ENCODE measurements at places on chromosomes 6 and 20.

DNA sequence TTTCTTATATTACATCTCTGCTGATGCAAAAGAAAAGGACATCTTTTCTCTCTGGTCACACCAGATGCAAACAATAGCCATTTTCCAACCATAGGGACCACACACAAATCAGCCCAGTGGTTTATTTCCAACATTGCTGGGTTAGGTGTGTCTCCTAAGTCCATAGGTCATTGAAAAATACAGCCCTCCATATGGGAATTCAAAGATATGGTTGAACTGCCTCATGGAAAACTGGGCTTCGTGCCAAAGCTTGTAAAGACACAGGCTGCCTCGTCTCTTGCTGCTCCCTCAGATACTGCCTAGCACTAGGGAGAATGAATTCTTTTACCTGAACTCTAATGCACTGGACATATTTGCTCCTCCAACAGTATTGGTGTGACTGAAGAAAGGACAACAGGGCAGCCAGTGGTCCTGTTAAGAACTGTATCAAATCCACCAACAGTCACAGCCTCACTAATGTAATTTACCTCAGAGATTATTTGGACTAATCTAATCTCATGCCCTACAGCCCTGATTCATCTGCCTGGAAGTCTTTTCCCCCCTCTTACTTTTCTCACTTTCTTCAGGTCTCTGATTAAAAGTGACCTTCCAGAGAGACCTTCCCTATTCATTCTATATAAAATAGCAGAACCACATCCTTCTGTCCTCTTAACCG, 48.3 kb upstream of the TBC1D32 start:
- DNase-seq: no peak

DNA sequence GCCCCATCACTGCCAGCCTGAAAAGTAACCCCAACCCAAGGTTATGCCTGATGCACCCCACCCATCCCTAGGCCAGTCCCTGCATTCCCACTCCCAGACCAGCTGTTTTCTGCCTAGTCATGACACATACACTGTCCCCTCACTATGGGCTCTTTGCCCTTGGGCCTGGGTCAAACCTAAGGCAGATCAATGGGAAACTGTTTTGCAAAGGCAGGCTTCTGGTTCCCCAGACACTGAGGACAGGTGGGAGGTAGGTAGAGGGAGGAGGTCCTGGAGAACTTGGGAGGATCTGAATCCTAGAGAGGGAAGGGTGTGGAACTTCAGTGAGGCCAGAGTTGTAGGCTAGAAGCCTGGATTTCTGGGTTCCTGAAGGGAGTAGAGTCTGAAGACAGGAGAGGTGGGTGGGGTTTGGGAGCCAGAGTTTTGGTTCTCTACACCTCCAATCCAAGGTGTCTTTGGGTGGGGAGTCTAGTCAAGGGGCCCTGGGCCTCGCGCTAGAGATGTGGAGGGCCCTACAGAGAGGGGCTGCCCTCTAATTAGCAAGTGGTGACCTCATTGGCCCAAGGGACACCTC, 2.0 kb downstream of the CLIC1 start:
- no peak for DNase-seq

DNA sequence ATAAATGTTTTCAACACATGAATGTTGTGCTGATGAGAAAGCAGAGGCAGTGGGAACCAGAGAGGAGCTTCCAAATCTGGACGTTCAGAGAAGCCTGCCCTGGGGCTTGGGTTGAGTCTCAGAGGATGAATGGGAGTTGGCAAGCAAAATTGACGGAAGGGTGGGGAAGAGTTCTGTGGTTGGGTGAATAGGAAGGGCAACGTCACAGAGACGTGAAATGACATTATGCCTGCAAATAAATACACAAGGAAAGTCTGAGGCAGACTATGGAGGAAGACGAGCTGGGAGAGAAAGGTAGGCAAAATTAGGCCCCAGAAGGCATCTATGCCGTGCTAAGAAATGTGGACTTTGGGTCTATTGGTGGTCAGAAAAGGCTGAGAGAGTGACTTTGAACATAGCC, 25.2 kb upstream of the SGK1 start:
- DNase-seq: no peak

DNA sequence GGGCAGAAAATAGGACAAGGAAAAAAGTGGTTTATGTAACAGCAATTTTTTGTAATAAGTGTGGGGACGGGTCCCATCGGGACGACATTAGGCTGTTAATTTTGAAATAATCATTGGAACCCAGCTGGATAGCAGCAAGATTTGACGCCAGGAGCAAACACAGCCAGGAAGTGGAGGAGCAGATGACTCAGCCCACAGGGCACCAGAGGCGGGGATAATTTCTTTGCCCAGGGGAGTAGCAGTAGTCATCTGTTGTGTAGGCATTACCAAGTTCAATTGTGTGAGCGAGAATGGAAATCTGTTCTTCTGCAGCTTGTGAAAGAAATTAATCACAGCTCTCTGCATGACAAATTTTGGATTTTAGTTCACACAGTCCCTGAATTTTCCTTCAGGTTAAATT, 22.6 kb upstream of the RIN2 start:
- DNase-seq: no peak

- no peak for DNase-seq
Measured at GRCh38 chr20:4083098-4083865, 67.9 kb upstream of the RNF24 start.

DNA sequence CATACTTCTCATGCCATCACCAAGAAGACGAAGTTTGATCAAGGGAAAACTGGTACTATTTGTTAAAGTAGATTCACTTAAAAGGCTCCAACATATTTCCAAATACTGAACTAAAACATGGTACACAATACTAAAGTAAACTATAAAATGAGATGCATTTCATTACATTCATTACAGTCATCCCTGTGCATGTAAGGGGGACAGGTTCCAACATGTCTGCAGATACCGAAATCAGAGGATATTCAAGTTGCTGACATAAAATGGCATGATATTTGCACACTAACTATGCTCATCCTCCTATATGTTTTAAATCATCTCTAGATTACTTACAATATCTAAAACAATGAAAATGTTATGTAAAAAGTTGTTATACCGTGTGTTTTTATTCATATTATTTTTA, 893.9 kb upstream of the MANEA start:
- no peak for DNase-seq

DNA sequence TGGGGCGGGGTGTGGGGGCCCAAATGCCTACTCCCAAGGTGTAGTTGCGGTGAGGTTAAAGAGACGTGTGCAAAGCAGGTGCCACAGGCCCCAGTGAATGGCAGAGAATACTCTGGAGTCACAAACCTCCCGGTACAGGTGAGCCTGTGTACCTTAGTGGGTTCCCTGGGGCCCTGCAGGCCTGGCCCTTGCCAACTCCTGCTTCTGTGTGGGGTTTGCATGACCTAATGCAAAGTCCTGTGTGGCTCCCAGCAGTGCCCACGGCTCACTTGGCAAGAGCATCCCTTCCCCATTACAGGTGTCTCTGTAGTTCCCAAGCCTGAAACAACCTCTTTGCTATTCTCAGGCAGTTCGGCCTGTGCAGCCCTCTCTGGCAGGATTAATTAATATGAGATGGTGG, 17.5 kb downstream of the SPDEF start:
- no peak for DNase-seq

DNA sequence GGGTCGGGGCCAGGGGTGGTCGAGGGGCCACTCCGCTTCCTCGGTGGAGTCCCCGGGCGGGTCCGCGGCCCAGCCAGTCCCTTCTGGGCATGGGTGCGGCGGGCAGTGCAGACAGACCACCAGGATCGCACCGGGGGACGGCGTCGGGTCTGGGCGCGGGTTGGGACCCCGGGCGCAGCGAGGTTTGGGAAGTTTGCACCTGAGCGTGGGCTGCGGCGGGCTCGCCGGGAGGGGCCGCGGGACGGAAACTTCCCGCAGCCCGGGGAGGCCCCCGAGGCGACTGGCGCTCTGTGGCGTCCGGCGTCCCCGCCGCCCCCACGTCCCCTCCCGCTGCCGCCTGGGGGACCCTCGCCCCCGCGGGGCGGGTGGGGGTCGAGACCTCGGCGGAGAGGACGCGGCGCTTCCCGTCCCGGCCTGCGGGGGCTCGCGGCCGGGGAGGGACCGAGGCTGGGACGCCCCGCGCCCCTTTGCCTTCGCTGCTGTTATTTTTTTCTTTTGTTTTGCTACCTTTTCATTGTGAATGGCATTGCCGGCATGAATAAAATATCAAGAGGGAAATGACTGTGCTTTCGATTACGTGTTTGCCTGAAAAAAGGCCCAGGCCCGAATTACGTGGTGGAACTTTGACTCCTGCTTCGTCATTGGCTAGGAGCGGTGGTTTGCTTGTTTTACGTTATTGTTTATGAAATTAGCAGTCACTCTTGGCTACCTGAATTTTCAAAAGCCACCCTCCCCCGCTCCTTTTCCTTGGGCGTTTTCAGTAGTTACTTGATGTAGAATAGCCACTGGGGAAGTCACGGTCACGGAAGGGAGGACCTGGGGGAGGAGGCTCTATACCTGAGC, 703 bp downstream of the SNX9 start:
- DNase-seq: peak; percentile 71

DNA sequence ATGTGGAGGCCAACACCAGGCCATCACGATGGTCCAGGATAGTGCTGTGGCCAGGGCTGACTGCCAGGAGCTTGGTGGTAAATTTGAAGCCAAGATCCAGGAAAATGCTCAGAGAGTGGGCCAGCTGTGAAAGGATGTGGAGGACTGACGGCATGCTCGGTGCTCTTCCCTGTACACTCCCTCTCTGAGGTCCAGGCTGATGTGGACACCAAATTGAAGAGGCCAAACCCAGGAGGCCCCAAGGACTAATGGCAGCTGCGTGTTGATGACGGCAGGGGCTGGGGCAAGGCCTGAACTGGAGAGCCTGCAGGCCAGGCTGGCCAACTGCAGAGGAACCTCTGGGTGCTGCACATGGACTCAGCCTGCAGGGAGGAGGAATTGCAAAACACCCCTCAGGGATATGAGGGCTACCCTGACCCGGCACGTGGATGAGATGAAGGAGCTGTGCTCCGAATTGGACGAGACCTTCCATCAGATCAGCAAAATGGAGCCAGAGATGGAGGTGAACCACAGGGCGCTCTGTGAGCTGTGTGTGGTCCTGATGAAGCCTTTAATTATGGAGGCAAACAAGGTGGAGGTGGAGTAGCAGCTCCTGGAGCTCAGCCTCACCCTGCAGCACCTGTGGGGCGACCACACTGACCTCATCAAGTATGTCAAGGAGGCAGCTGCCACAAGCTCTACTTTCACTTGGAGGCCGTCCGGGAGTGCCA, 6.9 kb upstream of the RAET1E start:
- no peak for DNase-seq

- no peak for DNase-seq
Measured at GRCh38 chr6:24252280-24252679, 105.6 kb downstream of the DCDC2 start.

- no peak for DNase-seq
Measured at GRCh38 chr20:48816282-48817205, 11.3 kb downstream of the PREX1 start.

DNA sequence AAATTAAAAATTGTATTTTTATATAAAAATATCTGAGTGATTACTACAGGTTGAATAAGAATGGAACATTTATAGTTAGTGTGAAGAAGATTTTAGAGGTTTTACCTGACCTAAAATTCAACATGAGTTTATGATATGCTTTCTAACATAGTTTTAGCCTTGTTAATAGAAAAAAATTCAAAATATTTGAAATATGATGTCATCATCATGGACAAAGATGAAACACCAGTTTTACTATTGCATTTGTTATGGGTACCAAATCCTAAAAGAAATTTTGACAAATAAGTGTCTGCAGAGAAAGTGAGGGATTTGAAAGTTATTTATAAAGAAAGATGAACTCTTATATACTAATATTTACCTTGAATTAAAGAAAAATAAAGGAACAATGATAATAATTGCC, 479.7 kb downstream of the TBC1D32 start:
- DNase-seq: no peak

DNA sequence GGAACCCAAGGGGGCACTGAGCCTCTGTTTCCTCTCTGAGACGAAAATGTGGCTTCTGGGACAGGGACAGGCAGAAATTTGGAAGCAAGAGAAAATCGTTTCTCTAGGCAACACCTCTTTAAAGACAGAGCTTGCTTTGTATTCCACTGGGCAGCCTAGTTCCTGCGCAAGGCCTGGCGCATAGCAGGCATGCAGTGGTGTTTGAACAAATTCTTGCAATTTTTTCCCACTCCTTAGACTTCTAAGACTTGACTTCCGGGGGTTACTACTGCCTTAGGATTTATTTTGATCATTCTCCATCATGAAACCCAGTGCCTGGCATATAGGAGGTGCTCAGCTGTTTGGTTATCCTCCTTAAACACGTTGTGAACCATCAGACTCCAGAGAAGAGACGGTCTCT, 249.0 kb upstream of the KCNG1 start:
- no peak for DNase-seq

- DNase-seq: no peak
Measured at GRCh38 chr20:4937407-4938319, 63.6 kb downstream of the SLC23A2 start.

All from stimulated activated CD8-positive, alpha-beta memory T cell treated with anti-CD3 and anti-CD28 coated beads, Interleukin-15, amount 100 ng/mL, for 48 hours (primary cell).